ENCODE measurements at places on chromosomes 5 and 9.
A peak's percentile ranks its signal among the peaks of the same experiment; 100 is the strongest.

DNA sequence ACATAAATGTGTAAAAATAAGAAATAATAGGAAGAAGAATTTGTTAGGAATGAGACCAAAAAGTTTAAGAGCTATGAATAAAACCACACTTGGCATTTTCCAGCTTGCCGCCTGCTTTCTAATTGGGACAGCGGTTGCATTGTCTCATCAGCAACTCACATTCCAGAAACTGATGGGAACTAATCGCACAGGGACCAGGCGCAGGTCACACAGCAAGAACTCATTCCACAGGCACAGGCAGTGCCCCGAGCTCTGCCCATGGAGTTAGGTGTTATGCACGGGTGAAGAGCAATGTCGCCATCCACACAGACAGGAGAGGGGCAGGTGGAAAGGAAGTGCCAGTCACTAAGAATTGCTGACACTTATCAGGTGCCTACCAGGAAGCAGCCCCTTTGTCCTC lies 279.9 kb downstream of the NSG2 start:
- DNase-seq, result no peak

GRCh38 chr9:698276-698675 lies 143.2 kb upstream of the DMRT1 start:
- DNase-seq, result no peak

GRCh38 chr5:160272889-160273288 lies 39.5 kb downstream of the CCNJL start:
- DNase-seq, result no peak

DNA sequence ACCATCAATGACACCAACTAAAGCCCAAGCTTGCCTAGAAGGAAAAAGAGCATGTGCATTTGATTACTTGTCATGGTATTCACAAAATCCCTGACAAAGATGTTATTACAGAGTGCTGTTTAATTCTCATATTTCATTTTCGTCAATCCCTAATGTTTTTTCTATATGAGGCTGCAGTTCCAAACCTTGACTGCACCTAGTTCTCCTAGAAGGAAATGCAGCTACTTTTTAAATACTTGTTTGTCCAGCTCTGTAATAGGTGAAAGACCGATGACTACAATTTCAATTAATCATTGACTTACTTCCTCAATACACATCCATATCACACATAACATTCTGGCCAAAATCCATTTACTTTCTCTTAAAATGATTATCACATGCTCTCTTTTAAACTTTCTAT lies 28.1 kb downstream of the CEMIP2 start:
- DNase-seq, result no peak

DNA sequence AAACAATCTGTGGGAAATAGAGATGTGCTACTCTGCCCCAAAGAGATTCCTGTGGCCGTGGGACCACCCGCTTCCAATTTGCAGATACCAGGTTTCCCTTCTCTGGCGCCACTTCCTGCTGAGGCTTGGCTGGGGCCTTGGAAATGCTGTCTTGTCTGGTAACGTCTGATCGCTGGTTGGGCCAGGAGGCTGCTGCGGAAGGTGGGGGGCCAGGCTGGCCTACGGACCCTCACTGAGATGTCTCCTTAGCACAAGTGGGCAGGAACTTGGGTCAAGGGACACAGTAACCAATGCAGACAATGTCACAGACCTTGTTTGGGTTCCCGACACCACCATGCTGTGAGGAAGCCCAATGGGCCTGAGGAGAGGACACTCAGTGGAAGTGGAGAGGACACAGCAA lies 31.7 kb upstream of the IRX4 start:
- no peak for DNase-seq

- DNase-seq, result no peak
Observed at GRCh38 chr5:65708145-65708544, 13.8 kb downstream of the SGTB start.

DNA sequence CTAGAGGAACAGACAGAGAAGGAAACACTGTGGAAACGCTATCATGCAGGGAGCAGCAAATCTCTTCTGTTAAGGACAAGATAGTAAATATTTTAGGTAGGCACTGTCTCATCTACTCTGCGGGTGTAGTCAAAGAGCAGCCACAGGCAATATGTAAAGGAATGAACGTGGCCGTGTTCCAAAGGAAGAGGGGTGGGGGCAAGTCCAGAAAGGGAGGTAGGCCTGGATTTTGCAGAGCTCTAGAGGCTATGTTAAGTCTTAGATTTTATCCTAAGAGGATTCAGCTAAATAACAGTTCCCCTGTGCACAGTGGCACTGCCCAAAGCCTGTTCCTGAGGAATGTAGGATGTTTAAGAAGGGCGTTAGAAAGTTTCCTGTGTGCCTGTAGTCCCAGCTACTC lies 161.6 kb downstream of the ACTL7B start:
- DNase-seq, result no peak

DNA sequence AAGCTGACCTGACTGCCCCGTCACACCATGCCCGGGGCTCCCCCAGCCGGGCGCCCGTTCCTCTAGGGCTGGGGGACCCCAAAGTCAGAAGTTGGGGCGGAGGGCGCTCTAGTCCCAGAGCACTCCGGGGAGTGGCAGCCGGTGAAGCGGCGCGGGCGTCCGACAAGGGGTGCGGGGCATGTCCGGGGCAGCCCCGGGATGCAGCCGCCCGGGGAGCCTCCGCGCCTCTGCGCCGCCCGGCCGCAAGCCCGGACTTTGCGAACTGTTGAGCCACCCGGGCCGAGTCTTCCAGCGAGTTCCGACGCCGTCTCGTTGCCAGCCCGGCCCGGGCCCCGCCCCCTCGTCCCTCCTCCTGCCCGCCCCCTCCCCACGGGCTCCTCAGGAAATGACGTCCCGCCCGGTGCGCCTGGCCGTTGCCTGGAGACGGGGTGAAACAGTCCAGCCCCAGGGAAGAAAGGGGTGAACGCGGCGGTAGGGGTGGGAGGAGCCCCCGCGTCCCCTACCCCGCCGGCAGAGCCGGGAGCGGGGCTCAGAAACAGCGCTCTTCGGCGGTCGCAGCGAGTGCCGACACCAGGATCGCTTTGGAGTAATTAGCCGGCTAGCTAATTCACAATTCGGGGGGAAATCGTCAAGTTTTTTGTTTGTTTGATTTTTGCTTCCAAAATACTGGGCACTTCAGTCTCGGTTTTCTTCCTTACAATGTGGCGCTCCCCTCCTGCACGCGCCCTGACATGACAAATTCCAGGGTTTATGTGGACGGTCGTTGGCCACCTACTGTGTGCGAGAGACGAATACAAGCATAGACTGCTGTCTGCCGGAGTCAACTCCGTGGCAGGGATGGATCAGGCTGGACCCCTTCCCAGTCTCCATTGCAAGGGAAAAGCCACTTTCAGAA lies at the start of gene WHRN:
Gene WHRN (minus strand): TSS at position 287 of the 895 bp plus-strand sequence. CDS start 672 bp downstream, outside the sequence.
- DNase-seq, result peak; percentile 81

DNA sequence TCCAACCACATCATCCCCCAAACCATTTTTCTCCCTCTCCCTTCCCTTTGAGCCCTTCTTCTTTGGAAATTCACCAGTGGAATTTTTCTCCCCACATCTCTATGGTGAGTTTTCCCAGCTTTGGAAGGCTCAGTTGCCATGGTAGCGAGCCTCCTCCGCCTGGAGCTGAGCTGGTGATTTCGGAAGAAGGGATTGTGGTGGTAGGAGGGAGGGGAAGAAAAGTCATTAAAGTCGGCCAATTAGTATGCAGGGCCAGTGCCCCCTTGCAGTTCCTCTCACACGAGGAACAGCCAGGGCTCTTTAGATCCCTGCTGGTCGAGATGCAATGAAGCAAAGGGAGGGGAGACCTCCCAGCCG lies 322.0 kb downstream of the NTRK2 start:
- peak; percentile 43 for DNase-seq

DNA sequence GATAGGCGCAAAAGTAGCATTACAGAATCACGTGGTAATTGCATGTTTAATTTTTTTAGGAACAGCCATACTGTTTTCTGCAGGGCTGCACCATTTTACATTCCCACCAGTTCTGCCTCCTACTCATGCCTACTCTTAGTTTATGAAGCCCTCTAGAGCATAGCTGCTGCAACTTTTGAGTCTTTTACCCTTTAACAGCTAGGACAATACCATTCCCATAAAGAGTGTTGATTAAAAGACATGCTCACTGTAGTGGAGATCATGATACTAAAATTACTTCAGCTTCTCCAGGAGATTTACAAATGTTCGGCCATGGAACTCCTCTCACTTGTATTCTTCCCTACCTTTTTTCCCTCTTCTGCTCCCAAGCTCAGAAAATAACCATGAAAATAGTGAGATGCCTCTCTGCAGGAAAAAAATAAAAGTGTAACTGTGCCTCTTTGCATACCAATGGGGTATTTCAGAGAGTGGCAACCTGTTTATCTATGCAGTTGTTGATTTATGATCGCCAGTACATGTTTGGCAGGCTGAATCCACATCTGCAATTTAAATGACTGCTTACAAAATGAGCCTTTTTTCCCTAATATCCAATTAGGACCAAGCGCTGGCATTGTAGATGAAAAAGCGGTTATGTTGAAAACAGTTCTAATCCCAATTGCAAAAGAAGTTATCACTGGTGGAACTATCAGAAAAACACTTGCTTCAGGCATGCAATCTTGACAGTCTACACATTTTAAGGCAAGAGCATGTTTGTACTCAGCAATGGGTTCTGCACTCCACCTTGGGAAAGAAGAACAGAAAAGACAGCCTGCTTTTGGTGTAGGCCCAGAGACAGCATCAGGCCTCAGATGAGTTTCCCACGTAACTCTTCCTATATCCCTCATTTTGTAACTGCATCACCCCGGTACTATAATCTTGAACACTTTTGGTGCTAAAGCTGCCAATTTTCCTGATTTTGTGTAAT lies 131.1 kb downstream of the ADAMTSL1 start:
- DNase-seq, result no peak

DNA sequence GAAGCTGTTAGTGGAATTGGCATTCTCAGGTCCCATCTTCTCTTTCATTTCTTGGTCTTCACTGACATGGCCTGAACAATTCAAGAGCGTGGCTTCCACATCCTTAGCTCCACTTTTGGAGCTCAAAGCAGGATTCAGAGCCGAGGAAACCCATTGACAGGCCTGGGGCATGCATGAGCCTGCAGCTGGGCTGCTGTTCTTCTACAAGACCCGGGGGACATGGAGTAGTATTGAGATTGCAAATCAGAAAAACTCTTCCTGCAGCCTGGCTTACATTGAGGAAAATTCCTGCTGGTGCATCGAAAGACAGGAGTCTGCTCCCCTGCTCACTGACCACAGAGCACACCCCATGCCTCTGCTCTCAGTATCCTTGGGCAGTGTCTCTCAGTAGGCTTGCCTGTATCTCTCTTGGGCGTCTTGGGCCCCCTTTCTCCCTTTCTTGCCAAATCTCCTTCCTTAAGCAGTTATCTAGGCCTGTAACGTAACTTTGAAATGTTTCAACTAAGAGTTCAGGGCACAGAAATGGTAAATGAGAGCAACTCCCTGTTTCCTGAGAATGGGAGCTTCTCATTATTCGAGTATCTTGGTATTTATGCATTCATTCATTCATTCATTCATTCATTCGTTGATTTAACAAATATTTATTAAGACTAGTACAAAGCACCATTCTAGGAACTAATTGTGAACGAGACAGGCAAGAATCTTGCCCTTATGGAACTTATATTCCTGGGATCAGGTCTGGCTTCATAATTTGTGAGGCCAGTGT lies 603.6 kb upstream of the CLINT1 start:
- DNase-seq, result no peak

DNA sequence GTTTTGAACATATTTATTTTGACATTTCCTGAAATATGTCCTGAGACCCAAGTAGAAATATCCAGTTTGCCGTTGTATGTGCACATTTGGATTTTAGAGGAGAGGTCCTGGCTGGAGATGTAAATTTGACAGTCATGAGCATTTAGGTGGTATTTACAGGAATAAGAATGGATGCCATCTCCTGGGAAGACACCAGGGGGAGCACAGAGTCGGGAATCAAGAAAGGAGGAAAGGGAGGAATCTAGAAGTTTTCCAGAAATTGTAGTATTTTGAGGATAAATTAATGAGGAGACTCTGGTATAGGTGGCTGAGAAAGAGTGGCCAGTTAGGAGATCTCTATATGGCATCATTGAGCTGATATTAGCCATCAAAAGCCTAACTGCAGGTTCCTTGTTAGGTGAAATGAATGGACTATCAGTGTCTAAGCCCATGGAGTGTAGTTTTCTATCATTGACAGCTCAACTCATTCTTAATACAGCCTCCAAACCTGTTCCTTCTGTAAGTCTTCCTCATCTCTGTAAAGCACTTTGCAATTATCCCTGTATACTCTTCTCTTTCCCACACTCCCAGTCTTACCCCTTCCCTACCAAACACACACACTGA lies 7.2 kb downstream of the GAPT start:
- DNase-seq, result no peak

DNA sequence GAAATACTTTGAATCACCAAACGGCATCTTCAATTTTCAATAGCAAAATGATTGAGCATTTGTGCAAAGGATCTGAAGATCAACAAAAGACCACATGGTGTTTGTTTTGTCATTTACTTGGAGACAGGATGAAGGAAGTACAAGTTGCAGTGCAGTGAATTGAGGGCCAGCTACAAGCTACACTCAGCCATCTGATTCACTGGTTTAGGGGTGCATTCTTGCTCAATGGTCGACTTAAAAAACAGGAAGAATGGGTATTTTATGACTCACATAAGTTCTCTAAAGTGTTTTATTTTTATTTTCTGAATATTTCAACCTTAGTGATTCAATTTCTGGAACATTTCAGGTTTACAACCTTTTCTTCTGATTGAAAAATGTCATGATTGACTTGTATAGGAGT lies 412.1 kb upstream of the ADAMTSL1 start:
- DNase-seq, result no peak

- no peak for DNase-seq
Observed at GRCh38 chr5:158023266-158023665, 164.3 kb upstream of the CLINT1 start.

GRCh38 chr5:3313569-3313968 lies 282.1 kb upstream of the IRX1 start:
- no peak for DNase-seq

- DNase-seq, result no peak
Observed at GRCh38 chr5:144485540-144485939, 314.9 kb downstream of the KCTD16 start.

- DNase-seq, result no peak
Observed at GRCh38 chr5:174078416-174078815, 32.9 kb downstream of the NSG2 start.

DNA sequence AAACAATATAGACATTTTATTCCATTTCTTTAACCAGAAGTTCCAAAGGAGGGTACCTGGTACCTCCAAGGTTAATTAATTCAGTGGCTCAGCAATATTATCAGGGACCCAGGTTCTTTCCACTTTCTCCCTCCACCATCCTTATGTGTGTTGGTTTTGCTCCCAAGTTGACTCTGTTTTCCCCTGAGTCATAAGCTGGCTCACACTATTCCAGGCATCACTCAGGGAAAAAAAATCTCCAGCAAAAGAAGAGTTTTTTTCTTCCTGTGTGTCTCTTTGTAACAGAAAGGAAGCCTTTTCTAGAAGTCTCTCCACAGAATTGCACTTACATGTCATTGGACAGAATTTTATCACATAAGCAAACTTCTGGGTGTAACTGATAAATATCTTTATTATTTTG lies 31.2 kb upstream of the GALNT10 start:
- DNase-seq, result no peak
